Osteocyte (in vitro differentiated cells): ENCODE measurements at places on chromosomes 12 and 14. TPM values are rescaled to one million over a fixed set of nuclear protein-coding genes. Genes with fewer than 3 reads are reported as not detected.

The EML5 gene
- total RNA-seq: 0.18 and 0.19 TPM in 2 replicates

- DNase-seq: no peak
- no peaks in the 10 kb centered on the region for H3K27me3 ChIP-seq
Observed at GRCh38 chr14:23942587-23942986, 11.0 kb upstream of the DHRS4 start.

DNA sequence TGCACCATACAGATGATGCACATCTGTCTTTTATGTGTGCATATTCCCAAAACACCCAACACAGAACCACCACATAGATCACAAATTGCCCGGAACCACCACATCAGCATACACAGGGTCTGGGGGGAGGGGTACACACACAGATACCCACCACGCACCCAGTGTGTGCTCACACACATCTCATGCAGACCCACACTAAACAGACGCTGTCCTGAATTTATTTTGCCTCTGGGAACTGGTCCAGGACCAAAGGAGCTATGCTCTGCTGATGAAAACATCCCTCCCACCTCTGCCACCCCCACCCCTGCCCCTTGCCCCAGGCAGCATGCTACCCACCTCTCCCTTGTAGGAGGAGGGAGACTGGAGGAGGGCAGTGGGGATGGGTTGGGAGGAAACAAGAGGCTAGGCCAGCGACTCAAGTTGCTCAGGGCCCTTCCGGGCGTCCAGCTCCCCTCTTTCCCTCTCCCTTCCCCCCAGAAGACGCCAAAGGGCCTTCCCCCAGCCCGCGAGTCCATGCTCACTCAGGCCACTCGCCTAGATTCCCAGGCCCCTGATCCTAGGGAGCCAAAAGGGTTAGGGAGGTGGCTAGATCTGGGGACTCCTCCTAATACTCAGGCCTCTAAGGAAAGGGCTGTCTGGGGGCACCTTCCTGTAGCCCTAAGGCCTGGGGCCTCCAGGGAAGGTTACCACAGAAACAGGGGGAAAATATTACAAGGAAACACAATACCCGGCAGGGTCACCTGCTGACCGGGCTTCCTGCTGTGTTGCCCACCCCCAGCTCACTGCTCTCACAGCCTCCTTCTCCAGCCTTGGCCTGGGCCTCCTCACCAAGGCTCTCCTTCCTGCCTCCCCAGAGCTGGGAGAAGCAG lies 3.1 kb downstream of the HDAC7 start:
- H3K27me3 ChIP-seq: no peaks in the 10 kb centered on the region
- peak overlapping the region; percentile 79 for H3K4me3 ChIP-seq
- no peak for DNase-seq

DNA sequence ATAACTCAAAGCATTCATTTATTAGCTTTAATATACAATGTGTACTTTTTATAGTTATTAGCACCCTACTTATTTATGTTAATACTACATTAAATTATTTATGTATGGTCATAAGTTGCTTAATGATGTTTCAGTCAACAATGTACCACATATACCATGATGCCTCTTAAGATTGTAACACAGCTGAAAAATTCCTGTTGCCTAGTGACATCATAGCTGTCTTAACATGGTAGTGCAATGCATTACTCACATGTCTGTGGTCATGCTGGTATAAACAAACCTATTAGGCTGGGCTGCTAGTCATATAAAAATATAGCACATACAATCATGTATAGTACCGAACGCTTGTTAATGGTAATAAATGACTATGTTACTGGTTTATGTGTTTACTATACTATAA lies 120.4 kb downstream of the ANO6 start:
- no peak for DNase-seq
- no peak overlapping the region for H3K4me3 ChIP-seq
- no peaks in the 10 kb centered on the region for H3K27me3 ChIP-seq

The IL26 gene
- 0.34 TPM in 1 of 2 replicates, not detected in the other for total RNA-seq

DNA sequence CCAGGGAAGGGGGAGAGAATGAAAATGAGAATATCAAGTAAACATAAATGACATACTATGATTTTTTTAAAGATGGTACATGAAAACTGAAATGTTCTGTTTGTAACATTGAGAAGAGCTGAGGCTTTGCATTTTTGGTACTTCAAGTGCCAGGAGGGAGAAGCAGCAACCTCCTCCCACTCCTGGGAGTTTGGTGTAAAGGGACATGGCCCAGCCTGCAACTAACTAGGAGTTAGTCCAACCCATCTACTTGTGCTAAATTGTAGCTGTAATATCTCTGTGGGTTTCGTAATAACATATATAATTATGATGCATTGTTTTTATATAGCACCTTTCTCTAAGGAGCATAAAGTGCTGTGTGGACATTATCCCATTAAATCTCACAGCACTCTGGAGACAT lies 517.5 kb downstream of the NELL2 start:
- H3K27ac ChIP-seq: no peak overlapping the region
- H3K4me1 ChIP-seq: no peaks in the 10 kb centered on the region
- no peaks in the 10 kb centered on the region for H3K36me3 ChIP-seq
- DNase-seq: no peak

DNA sequence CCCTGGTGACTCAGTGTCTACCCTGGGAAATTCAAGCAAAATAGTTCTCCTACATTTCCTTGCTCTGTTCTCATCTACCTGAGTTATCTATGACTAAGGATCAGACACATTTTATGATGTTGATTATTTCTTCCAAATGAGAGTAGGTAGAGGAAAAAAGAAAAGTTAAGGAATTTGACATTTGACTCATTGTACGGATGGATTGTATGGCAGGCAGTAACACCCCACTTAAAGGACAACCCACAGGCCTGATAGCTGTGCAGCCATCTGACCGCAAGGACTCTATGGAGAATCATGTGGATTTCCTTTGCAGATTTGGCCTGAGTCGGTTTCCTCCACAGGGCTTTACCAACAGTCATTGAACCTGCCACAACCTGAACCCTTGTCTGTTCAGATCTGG lies 540.3 kb downstream of the BCL11B start:
- no peak overlapping the region for H3K27ac ChIP-seq
- H3K4me1 ChIP-seq: no peaks in the 10 kb centered on the region
- no peak overlapping the region for H3K4me3 ChIP-seq
- peak; percentile 34 for DNase-seq
- H3K36me3 ChIP-seq: no peaks in the 10 kb centered on the region

GRCh38 chr12:96197503-96198272 lies 3.5 kb downstream of the ELK3 start:
- peaks cover 48% of the 10 kb centered on the region for H3K4me1 ChIP-seq
- no peaks in the 10 kb centered on the region for H3K27me3 ChIP-seq
- DNase-seq: no peak
- no peaks in the 10 kb centered on the region for H3K36me3 ChIP-seq
- H3K27ac ChIP-seq: peak overlapping the region; percentile 95

The KCNH3 gene
- total RNA-seq: 0.35 TPM in 1 of 2 replicates, not detected in the other

- no peak overlapping the region for H3K27ac ChIP-seq
- no peaks in the 10 kb centered on the region for H3K4me1 ChIP-seq
- H3K36me3 ChIP-seq: no peaks in the 10 kb centered on the region
- DNase-seq: no peak
- H3K27me3 ChIP-seq: no peaks in the 10 kb centered on the region
Observed at GRCh38 chr14:47822326-47822725, 146.9 kb upstream of the MDGA2 start.

The OR5AU1 gene
- total RNA-seq: not detected in 2 replicates

- H3K4me3 ChIP-seq: no peak overlapping the region
- H3K27ac ChIP-seq: peak overlapping the region; percentile 98
- H3K27me3 ChIP-seq: no peaks in the 10 kb centered on the region
- H3K36me3 ChIP-seq: no peaks in the 10 kb centered on the region
Observed at GRCh38 chr14:35387219-35387618, 17.3 kb downstream of the NFKBIA start.

- H3K27me3 ChIP-seq: no peaks in the 10 kb centered on the region
- H3K36me3 ChIP-seq: peaks cover 8% of the 10 kb centered on the region
- no peak for DNase-seq
Observed at GRCh38 chr12:94012590-94012989, 135.8 kb upstream of the PLXNC1 start.

- H3K4me1 ChIP-seq: peaks cover 31% of the 10 kb centered on the region
- no peaks in the 10 kb centered on the region for H3K36me3 ChIP-seq
- no peak for DNase-seq
- H3K27me3 ChIP-seq: no peaks in the 10 kb centered on the region
Observed at GRCh38 chr12:65655074-65655493, 169.2 kb upstream of the HMGA2 start.

The TNFRSF1A gene
- 170 and 188 TPM in 2 replicates for total RNA-seq

The TMCC3 gene
- not detected in 2 replicates for total RNA-seq

The RAPGEF3 gene
- 1.2 and 1.9 TPM in 2 replicates for total RNA-seq

DNA sequence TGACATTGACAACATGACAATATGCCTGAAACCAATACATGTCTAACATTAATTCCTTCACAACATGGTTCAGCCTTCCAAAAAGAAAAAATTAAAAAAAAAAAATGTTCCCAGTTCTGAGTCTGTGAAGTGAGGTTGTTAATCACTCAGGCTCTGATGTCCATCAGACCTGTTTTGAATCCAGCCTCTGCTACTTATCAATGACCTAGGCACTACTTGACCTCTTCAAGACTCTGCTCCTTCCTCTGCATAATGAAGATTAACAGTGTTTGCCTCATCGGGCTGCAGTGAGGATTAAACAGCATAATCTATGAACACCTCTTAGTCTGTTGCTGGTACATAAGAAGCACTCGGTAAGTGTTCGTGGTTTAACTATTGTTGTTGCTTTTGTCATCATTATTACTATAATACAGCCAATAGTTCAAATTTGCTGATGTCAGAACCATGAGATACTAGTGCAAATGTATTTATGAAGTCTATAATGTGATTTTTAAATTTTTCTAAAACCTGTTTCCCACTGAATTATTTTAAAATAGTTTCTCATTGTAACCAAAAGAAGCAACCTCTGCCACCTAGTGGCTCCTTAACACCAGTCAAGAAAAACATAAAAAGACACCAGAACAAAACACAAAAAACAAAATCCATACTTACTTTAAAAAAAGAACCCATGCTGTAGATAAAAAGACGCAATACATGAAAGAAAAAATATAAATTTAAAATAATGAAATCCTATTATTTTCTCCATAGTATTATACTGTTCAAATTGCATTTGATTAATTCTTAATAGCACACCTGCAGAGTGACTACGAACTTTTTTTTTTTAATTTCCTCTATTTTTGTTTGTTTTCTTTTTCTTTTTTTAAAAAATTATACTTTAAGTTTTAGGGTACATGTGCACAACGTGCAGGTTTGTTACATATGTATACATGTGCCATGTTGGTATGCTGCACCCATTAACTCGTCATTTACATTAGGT lies 20.3 kb upstream of the TMX1 start:
- no peak overlapping the region for H3K27ac ChIP-seq
- H3K4me3 ChIP-seq: no peak overlapping the region
- H3K27me3 ChIP-seq: no peaks in the 10 kb centered on the region
- DNase-seq: no peak

The RXYLT1 gene
- 18.6 and 22.2 TPM in 2 replicates for total RNA-seq

- H3K4me1 ChIP-seq: peaks cover 26% of the 10 kb centered on the region
- no peaks in the 10 kb centered on the region for H3K27me3 ChIP-seq
- no peak overlapping the region for H3K4me3 ChIP-seq
- no peak overlapping the region for H3K27ac ChIP-seq
- H3K36me3 ChIP-seq: no peaks in the 10 kb centered on the region
Observed at GRCh38 chr12:92467886-92468285, 234.9 kb upstream of the PLEKHG7 start.

GRCh38 chr12:5184186-5184585 lies 140.5 kb downstream of the KCNA5 start:
- no peaks in the 10 kb centered on the region for H3K4me1 ChIP-seq
- no peak overlapping the region for H3K4me3 ChIP-seq
- no peaks in the 10 kb centered on the region for H3K36me3 ChIP-seq
- H3K27ac ChIP-seq: no peak overlapping the region
- no peak for DNase-seq
